ENCODE measurements at places on chromosomes 11 and 22. TPM values are rescaled to one million over a fixed set of nuclear protein-coding genes. Genes with fewer than 3 reads are reported as not detected.
A peak's percentile ranks its signal among the peaks of the same experiment; 100 is the strongest.

The OR51F2 gene
- not detected for total RNA-seq

DNA sequence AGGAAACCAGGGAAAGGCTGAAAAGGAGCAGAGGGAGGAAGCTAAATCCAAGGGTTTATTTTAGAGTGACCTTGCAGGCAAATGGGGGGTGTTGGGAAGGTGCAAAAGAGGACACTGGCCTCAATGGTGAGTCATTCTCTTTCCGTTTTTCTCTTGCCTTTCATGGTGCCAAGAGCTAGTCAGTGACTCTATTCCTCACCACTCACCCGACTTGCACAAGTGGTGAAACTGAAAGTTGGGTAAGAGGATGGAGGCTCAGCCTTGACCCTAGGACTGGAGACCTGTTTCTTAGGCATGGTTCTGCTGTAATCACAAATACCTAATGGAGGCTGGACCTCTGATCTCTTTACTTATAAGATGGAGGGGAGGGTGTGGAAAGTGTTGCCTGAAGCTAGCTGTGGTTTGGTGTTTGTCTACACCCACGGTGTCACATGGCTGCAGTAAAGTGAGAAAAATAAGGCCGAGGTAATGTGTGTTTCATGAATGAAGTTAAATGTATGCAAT, 67.3 kb upstream of the CREB3L1 start:
- peaks cover 10% of the 10 kb centered on the region for H3K4me1 ChIP-seq
- no peak overlapping the region for H3K27ac ChIP-seq

GRCh38 chr11:57763568-57763967, 2.0 kb downstream of the CTNND1 start:
- H3K4me3 ChIP-seq, result peak overlapping the region; percentile 100
- H3K36me3 ChIP-seq, result peaks cover 25% of the 10 kb centered on the region
- H3K27ac ChIP-seq, result peak overlapping the region; percentile 98

The WT1 gene
- total RNA-seq, result not detected

- DNase-seq, result peak; percentile 8
- no peaks in the 10 kb centered on the region for H3K36me3 ChIP-seq
- H3K27me3 ChIP-seq, result no peaks in the 10 kb centered on the region
- peaks cover 23% of the 10 kb centered on the region for H3K4me1 ChIP-seq
- H3K27ac ChIP-seq, result peak overlapping the region; percentile 56
These were observed 47.2 kb downstream of the MRGPRX2 start for GRCh38 chr11:19013181-19013857.

DNA sequence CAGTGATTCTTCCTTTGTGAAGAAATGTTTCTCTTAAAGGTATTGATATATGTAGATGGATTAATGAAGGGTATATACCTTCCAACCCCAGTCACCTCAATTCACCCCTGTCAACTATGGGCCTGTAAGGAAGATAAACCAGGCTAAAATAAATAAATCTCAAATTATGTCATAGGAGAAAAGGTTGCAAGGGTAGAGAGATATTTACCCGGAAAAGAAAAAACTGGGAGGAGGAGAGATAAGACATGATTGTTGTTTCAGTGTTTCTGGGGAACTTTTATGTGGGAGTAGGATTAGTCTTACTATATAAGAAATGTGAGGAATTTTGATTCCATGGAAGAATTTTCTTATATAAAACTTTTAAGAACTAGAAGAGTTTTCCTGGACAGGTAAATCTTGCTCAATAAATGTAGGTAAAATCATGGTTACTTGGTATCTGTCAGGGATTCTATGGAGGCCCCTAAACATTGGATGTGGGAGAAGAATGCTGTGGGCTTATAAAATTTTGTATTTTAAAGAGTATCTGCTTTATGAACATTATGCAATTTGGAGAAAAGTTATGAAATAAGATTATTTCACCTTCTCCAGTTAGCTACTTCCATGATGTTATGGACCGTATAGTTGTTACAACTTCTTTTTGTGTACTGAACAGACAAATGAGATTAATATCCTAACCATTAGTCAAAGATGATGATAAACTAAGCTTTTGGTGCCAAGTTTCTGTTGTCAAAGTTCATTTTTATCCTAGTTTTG, 6.4 kb downstream of the YAP1 start:
- H3K36me3 ChIP-seq, result peaks cover 42% of the 10 kb centered on the region
- H3K27ac ChIP-seq, result peak overlapping the region; percentile 30
- DNase-seq, result no peak
- peaks cover 89% of the 10 kb centered on the region for H3K4me1 ChIP-seq
- no peak overlapping the region for H3K4me3 ChIP-seq

DNA sequence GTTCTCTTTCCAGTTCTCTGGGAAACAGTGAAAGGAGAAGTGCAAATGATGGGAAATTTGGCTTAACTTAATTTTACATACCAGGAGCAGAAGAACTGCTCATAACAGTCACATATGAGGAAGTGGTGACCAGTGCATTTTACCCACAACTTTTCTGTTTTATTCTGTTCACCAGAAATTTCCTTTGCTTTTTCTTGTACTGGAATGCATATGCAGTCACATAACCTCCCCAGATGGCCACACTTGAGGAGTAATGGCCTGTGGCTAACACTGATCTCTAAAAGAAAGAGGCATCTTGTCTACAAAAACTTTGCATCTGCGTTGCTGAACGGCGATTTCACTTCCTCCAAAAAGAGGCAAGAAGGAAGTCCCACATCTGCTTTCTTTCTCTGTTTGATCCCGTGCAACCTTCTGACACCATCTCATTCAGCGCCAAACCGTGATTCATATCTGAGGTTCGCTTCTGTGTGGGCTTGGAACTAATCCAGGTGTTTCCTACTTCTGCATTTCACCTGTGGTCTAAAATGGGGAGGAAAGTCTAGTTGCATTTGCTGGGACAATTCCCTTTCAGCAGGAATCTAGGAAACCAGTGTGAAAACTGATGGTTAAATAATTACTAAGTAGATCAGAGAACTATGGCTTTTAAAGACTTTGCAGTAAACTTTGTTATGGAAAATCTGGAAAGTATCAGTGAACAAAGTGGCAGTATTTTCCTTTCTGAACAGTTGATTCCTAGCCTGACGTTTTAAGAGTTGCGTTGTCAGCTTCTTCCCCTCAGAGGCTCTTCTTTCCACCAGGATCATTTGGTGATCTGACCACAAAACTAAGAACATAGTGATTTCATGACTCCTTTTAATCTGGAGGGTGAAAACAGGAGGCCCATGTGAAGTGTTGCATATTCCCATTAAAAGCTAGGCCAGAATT, 4.2 kb upstream of the MPEG1 start:
- no peaks in the 10 kb centered on the region for H3K27me3 ChIP-seq
- no peak overlapping the region for H3K27ac ChIP-seq
- no peak overlapping the region for H3K4me3 ChIP-seq

The BATF2 gene
- 0.46 TPM for total RNA-seq

Data from PC-9 (cell line).